ENCODE measurements at places on chromosomes 6 and 20. TPM values are rescaled to one million over a fixed set of nuclear protein-coding genes. Genes with fewer than 3 reads are reported as not detected.

The MAK gene
- not detected for total RNA-seq

The DOK5 gene
- not detected for total RNA-seq

The CTAGE9 gene
- not detected for total RNA-seq

The TAGAP gene
- not detected for total RNA-seq

The SLC17A4 gene
- total RNA-seq: not detected

The FAM135A gene
- total RNA-seq: 3.9 TPM

The OR2H1 gene
- not detected for total RNA-seq

The BTN1A1 gene
- not detected for total RNA-seq

The MCHR2 gene
- not detected for total RNA-seq

The SMOC2 gene
- not detected for total RNA-seq

The OR12D3 gene
- total RNA-seq: not detected

The RBBP9 gene
- total RNA-seq: 16.3 TPM

The SIRPA gene
- total RNA-seq: 62.3 TPM

The SGK1 gene
- total RNA-seq: 75.4 TPM

The BNIP5 gene
- not detected for total RNA-seq

The GGTLC1 gene
- not detected for total RNA-seq

The ECT2L gene
- total RNA-seq: not detected

The FUT9 gene
- not detected for total RNA-seq

The EGFL8 gene
- 3.6 TPM for total RNA-seq

The CPNE5 gene
- 0.17 TPM for total RNA-seq

Data from HFFc6 (cell line).